ENCODE measurements at places on chromosomes 12 and 14.

DNA sequence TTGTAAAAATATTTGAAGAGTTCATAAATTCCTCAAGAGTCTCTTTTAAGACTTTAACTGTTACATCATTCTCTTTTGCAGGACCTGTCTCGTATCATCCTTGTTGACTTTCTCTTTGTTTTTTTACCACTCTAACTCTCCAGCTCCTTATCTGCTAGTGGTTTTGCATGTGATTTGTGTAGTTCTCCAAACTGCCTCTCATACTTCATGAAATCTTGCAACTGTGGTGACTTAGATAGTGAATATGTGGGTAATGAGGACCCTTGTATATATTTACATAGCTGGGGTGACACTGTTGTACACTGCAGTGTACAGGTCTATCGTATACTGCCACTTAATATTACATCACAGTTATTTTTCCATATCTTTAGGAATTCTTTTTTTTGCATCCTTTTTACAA lies 40.2 kb upstream of the EMP1 start:
- DNase-seq: no peak

DNA sequence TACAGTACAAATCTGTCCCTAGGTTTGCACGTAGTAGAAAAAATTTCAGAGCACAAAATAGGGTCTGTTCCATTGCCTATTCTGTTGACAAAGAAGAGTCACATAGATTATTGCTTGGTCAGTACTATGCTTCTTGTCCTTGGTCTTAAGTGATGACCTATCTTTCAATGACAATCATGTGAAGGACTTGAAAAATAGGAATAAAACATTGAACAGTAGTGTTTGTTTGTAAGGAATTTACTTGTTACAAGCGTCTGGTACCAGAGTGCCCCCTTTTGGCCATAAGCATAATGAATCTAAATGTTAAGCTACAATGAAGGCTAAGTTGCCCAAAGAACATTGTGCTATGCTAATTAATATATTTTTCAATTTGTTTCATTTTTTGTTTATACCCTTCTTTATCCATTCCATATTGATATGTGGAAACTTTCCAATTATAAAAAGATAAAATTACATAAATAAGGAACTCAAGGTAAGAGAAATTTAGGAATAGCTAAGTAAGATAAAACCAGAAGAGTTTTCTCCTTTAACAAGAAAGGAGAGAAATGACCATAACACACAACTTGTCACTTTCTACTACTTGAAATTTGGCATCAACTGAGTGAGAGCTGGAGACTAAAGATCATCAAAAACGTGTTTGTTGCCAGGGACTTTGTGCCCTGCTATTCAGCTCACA lies 204.7 kb downstream of the EPS8 start:
- no peak for DNase-seq

DNA sequence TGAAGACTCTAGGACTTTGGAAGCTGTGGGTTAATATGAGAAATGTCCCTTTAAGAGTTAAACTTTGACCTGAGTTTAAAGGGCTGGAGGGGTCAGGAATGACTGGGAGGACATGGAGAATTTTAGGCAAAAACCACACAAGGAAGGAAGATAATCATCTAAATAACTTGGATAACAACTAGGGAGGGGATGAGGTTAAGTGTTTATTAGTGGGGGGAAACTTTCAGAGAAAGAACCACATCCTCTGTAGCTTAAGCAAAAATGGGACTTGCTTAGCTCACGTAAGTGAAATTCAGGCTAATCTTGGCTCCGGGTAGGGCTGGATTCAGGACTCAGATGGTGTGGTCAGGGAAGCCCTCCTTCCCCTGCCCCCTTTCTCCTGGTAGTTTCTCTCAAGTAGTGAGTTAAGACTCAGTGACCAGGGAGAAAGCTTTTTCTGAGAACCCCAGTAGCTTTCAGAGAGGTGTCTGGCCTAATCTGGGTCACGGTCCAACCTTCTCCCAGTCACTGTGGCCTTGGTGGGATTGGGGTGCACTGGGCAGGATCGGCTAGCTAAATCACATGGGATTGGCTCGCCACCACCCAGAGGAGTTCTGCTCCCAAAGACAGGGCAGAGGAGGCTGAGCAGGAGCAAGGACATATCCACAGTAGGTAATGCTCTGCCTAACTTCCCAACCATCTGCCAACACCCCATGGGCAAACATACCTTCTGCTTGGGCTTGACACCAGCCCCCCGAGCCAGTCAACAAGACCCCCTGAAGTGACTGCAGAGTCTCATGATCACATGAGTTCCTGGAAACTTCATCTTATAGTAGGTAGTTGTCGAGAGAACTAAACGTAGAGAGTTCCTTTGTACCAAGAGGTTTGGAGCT lies 52.8 kb downstream of the ARF6 start:
- no peak for DNase-seq

DNA sequence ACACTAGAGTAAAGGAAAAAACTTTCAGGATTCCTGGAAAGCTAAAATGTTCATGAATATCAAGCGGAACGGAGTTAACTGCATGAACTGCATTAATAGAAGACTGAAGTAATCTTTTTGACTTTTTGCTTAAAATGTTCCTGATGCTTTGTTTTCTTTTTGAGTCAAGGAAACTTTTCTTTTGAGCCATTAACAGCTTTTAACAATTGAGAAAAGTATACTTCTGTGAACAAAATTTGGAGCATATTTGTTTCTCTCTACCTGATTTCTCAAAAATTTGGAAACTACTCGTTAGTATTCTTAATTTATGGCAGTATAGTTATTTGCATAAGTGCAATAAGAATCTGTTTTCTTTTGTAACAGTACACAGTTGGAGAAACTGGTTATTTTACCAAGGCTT lies 78.5 kb downstream of the CALM1 start:
- DNase-seq: no peak

- no peak for DNase-seq
Measured at GRCh38 chr12:93297032-93297431, 80.7 kb upstream of the NUDT4 start.

DNA sequence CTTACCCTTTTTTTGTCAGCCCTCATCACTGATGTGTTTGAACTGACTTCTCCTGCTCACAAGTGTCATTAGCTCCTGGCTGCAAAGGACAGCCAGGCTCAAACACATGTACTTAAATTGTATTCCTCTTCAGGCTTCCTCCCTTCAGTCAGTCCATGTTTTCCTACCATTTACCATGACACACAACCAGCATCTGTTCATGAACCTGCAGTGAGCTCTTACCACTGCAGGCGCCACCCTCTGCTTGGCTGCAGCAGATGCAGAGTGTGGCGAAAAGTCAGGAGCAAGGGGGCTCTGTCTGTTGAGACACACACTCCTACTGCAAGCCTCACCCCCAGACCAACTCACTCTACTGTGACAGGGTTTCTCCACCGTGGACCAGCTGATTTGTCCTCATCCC lies 70.2 kb downstream of the TSPAN11 start:
- DNase-seq: no peak

DNA sequence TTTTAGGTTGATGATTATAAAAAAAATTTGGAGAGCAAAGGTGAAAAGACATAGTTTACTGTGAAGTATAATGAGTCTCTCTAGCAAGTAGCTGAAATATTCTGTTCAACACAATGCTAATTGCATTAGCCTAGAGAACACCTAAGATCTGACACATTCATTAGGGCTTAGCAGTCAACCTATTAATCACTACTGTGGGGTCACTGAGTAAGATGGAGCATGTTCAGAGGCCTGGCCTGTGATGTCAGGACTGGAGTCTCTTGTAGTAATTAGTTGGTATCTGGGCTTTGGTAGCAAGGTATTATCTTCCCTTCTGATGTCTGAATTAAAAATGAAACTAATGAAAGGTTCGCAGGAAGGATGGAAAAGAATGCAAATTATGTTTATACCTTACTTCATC lies 112.7 kb downstream of the SLC16A7 start:
- peak; percentile 94 for DNase-seq

DNA sequence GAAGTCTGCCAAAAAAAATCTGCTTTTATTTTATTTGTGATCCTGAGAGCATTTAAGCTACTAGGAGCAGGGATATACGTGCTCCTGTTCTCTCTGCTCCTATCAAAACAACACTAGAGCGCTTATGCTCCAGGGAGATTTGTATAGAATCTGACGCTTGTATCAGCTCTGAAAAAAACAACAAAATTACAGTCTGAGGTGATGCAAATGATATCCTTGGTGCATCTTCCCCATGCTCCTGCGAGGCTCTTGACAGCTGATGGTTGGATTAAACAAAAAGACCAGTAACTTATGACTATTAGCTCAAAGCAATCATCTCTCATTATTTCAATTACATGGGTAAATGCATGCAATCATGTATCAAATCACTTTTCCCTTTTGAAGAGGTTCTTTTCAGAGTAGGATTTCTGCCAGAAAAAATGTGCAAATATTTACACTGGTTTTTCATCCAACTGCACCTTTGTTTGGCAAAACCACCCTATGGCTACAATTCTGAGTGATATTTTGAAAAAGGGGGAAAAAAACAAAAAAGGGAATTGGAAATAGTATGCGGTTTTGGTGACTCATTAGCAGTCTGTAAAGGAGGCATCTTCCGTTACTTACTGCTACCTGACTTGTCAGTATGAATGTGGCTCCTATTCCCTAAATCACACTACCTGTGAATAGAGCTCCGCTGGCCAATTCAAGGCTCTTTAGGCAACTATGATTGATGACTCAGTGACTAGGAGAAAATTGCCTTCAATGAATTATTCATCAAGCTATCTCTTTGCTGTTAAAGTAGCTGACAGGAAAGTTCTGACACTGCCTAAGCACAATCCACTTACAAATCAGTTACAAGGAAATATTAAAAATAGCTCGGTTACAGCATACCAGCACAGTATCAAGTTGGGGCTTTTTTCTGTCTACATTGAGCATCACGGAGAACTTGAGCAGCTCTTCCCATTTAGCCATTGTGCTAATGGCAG lies 450.0 kb downstream of the FOXG1 start:
- DNase-seq: no peak

DNA sequence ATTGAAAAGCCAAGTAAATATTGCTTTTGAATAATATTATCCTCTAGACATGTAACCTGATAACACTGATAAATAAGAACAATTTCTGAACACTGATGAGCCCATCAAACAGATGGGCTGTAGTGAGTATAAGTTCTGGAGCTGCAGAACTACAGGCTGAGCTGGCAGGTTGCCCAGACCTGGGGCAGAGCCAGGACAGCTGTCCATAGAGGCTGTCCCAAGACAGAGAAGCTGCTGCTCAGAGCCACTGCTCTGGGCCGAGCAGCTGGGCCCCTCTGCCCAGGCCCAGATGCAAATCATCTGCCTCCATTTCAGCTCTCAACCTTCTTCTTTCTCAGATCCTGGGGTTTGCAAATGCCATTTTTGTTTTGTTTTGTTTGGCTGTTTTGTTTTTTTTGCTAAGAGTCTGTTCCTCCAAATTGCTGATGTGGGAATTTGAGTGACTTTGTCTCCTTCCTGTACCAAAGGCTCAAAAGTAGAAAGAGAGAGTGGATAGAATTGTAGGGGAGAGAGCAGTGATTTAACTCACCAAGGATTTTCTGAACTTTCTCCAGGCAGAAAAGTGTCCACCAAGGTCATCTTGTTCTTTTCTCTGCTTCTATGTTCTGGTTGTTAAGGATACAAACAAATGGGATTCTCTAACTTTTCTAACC lies 4.0 kb upstream of the TESPA1 start:
- peak; percentile 93 for DNase-seq

GRCh38 chr12:76874491-76875190 lies 4.2 kb downstream of the CSRP2 start:
- DNase-seq: no peak

DNA sequence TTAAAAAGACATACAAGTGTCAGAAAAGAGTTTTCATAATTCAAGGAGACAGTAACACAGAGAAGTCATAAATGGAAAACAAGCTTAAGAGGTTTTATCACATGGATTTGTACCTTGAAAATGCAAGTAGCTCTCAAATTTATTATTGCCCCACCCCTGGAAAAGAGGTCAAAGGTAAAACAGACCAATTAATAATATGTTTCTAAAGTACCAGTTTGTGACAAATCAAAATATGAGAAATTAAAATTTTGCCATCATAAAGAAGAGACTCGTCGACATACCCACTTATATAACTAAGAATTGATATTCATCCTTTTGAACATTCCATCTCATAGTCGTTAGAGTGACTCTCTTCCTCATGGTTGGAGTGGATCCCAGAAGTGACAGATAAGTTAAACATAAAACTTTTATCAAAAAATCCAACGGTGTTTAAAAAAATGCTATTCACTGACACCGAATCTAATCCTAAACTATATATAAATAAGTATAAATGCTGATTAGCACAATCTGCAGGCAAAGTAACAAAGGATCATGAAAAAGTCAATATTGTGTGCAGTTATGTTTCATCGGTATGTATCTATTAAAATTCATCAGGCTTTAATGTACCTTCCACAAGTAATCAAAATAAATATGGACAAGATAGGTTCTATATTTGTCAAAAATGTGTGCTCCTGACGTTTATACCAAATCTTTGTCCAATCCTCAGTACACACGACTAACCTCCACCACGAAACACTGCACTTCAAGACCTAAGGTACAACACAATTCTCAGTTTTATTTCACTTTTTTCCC lies 2.3 kb downstream of the CORO1C start:
- no peak for DNase-seq

- DNase-seq: no peak
Measured at GRCh38 chr14:21108791-21109190, 7.9 kb downstream of the TMEM253 start.

DNA sequence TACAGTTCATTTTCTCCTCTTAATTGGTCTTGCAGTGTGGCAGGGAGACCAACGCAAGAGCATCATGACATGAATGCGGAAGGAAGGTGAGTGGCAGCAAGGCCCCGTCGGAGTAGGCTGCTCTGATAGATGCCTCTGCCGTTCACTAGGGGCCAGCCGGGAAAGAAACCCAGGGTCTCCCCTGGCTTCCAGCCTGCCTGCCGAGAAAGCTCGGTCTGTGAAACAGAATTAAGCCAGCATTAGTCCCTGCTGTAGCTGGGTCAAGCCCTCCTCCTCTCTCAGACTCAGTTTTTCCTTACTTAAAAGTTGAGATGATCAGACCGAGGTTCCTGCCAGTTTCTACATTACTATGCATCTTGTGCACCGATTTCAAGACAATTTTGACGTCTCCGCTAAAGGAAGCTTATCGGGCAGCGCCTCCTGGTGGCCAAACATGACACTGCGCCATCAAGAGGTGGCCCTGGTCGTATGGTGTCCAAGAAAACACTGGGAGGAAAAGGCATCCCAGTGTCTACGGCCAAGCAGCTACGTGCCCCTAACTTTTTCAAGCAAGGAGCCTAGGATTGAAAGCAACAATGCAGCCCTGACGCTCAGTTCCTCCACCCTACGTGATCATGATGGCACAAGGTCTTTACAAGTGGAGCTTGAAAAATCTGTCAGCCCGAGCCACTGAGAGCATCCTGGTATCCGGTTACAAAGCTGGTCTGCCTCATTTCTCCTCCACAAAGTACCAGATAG lies 131.6 kb downstream of the KSR2 start:
- no peak for DNase-seq

GRCh38 chr12:49962861-49963765 lies 1.4 kb downstream of the AQP5 start:
- no peak for DNase-seq

DNA sequence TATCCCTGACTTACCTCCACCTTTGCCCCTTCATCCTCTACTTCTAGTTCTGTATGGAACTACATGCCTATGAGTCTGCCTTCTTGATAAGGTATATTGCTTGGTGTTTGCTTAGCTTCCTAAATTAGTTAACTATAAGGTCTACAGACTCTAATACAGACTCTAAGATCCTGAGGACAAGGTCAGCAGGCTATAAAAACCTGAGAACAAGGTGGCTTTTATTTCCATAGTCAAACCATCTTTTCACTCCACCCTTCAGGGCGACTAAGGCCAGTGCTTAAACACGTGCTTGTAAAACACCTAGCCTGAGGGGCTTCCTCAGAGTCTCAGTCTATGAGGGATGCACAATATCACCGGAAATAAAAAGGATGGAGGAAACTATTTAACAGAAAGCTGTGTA lies 36.1 kb upstream of the COL2A1 start:
- no peak for DNase-seq

GRCh38 chr12:27303139-27304111 lies 29.2 kb upstream of the BMAL2 start:
- no peak for DNase-seq
